Hematopoietic multipotent progenitor cell treated with erythropoietin and hydrocortisone succinate and interleukin-3 and kit ligand, for 8 days (in vitro differentiated cells): ENCODE measurements at places on chromosomes 5 and 9.

DNA sequence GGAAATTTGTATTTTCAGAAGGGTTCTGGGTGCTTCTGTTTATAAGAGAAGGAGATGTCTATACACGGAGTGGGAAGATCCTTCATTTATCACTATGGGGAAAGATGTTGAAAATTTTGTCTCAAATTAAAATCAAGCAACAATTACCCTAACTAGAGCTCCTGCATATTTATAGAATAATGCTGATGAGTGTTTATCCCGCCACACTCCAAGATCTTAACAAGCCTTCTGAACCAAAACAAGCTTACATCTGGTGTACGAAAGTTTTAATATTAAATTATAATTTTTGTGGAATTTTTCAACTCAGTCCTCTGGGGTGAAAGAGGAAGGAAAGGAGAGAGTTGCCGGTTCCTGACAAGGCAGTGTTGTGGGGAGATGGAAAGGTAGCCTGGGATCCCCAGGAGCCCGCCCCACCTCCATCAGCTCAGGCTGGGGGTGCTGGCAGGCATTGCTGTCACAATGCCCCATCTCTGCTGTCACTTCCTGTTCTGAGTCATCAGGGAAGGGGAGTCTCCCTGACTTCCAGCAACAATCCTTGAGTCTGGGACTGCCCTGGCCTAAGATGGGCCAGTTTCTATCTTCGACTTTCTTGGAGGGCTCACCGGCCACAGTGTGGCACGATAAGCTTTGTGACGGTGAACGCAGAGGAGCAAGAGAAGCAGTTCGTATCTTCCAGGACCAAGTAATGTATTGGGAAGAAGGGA lies 64.5 kb downstream of the ERAP1 start:
- peak; percentile 75 for DNase-seq

GRCh38 chr5:124630767-124631704 lies 115.4 kb downstream of the ZNF608 start:
- no peak for DNase-seq

DNA sequence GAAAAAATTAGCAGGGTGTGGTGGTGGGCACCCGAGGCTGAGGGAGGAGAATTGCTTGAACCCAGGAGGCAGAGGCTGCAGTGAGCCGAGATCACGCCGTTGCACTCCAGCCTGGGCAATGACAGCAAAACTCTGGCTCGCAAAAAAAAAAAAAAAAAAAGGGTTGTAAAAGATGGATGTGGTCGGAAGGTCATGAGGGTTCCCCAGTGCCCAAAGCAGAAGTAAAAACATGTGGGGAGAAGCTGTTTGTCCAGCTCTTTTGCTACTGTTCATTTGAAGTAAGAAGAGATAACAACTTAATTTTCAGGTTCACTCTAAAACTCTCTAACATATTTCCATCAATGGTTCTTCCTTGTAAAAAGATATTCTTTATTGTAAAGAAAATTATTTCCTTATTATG lies 57.1 kb upstream of the GOLPH3 start:
- DNase-seq = no peak

GRCh38 chr5:168218746-168219145 lies 72.7 kb upstream of the WWC1 start:
- DNase-seq = no peak

GRCh38 chr9:110125207-110125751 lies 82.7 kb downstream of the C9orf152 start:
- DNase-seq = no peak

GRCh38 chr9:130235558-130236435 lies 29.8 kb upstream of the HMCN2 start:
- DNase-seq = peak; percentile 65
